ENCODE measurements at places on chromosomes 3 and 15.

- DNase-seq: no peak
Observed at GRCh38 chr15:62588938-62589670, 424.0 kb upstream of the C2CD4B start.

DNA sequence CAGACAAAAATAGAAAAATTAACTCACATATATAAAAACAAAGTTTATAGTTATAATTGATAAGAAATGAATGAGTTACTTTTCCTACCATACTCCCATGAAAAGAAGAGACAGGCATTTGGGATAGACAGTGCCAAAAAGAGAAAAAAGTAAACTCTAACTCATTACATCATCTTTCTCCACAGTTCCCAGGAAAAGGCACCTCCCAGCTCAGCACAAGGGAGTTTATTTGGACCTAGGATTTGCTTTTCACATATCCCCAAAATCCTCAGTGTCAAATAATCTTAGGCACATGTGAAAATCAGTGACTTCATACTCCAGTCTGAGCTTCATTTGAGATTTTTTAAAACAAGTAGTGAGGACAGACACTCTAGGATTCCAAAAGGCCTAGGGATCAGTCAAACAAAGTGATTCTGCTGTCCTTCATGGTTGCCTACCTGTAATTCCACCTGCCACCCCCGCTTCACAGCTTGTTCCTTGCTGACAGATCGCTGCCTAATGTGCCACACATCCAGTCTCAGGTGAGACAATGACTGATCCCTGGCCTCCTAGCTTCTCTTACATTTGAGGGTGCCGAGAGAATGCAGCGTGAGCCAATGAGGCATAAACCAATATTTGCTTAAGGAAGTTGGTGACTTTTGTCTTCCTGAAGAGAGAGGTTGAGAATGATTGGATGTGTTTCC lies 573.7 kb downstream of the TBL1XR1 start:
- no peak for DNase-seq

DNA sequence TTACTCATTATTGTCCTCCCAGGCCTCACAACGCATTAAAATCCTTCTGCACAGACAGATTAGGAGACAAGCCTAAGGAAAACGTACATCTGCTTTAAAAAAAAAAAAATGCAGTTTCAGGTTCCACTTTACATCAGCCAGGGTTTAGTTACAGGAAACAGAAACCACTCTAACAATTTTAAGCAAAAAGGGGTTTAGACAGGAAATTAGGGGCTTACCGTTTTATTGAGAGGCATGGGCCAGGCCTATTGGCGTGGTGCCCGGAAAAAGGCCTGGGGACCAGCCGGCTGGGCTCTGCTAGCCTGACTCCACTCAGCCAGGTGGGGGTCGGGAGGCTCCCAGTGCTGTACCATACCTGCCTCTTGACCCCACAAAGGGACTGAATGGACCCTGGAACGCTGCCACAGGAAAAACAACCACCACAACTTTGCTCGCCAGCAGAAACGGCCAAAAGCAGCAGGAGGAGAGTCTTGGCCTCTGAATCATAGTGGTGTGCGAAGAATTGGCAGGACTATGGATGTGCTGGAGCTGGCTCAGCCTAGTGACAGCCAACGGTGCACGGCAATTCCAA lies 124.3 kb downstream of the CHSY1 start:
- no peak for DNase-seq

- no peak for DNase-seq
Observed at GRCh38 chr15:35061161-35061824, 23.8 kb downstream of the NANOGP8 start.

- no peak for DNase-seq
Observed at GRCh38 chr15:52115598-52116427, 3.2 kb upstream of the BCL2L10 start.

- no peak for DNase-seq
Observed at GRCh38 chr3:187906416-187906815, 161.1 kb upstream of the BCL6 start.

- no peak for DNase-seq
Observed at GRCh38 chr15:42155546-42156242, 742 bp downstream of the PLA2G4F start.

DNA sequence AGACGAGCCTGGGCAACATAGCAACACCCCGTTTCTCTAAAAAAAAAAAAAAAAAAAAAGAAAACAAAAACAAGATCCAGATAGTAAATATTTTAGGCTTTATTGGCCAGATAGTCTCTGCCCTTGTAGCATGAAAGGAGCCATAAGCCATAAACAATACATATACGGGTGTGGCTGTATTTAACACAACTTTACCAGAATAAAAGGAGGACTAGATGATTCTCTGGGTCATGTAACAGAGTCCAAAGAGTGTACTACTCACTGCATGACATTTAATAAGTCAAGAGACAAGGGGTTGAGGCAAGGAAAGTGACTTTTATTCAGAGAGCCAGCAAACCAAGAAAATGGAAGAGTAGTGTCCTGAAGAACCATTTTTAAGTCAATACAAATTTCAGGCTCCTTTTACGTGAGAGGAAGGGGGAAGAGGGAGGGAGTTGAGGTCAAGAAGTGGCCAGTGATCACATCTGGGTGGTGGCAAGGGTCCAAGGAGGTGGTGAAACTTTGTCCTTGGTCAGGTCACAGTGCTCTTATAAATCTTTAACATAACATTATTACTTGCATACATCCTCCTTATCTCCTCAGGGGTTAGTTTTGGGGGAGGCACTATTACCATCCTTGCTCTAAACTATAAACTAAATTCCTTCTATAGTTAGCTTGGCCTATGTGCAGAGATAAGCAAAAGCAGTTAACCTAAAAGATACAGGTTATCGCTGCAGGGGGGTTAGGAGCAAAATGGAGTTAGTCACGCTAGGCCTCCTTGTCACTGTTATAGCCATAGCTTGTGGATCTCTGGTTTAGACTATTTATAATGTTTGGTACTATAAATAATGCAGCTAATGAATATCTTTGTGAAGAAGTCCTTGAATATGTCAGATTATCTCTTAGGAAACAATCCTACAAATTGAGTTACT lies 46.1 kb downstream of the METTL6 start:
- no peak for DNase-seq

DNA sequence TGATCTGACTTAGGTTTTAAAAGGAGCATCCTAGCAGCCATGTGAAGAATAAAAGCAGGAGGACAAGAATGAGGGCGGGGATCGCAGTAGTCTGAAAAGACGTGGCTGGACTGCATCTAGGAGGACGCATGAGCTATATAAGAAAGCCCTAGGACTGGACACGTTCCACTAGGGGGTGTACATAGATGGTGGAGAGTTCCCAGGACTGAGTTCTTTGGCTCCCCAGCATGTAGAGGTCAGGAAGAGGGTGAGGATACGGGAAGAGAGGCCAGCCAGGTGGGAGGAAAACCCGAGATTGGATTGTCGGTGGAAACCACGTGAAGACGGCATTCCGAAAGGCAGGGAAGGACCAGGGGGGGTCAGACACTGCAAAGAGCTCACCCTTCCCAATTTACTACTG lies 64.2 kb upstream of the CFAP161 start:
- no peak for DNase-seq

- peak; percentile 71 for DNase-seq
Observed at GRCh38 chr3:87796137-87796842, 262.5 kb downstream of the CGGBP1 start.

DNA sequence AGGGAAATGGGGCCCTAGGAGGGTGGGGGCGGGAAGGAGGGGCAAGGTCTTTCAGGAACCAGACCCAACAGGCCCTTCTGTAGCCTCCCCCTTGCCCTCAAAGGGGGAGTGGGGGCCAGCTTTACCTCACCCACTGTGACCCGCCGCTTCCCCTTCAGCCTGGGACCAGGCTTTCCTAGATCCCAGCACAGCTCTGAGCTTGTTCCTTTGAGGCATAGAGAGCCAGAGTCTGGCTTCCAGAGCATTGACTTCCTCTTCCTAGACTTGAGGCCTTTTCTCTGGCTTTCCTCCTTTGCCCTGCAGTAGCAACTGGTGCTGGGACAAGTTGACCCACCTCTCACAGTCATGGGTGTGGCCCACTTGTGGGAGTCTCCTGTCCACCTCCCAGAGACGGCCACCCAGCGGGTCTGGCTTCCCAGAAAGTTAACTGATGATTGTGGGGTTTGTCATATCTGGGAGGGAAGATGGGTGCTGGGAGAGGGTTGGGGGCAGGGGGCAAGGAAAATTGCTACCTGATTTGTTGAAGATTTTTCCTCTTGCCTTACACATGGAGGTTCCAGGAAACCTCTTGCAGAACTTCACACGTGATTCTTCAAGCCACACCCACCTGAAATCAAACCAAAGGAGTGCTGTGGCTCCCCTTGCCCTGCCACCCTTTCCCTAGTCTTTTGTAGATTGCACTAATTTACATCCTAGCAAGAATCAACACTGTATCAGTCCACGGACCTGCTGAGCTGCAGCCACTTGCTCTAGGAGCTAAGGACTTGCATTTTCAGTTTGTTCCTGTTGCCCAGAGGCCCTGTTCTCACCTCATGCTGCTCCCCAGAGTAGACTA lies 4.1 kb upstream of the CHST14 start:
- no peak for DNase-seq

DNA sequence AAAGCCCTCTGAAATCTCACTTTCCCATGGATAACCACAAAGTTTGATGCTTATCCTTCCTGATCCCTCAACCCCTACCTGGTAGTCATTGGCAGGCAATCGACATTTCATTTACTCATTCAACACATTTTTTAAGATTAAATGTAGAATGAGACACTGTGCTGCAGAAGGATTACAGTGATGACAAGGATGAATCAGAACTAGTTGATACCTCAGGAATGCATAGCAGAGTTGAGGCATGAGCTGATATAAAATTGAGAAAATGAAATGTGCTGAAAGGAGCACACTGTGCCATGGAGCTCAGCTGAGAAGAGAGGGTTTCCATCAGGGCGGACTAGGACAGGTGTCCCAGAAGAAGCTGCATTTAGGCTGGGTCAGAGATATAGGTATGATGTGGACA lies 48.9 kb upstream of the ACTL6A start:
- no peak for DNase-seq

DNA sequence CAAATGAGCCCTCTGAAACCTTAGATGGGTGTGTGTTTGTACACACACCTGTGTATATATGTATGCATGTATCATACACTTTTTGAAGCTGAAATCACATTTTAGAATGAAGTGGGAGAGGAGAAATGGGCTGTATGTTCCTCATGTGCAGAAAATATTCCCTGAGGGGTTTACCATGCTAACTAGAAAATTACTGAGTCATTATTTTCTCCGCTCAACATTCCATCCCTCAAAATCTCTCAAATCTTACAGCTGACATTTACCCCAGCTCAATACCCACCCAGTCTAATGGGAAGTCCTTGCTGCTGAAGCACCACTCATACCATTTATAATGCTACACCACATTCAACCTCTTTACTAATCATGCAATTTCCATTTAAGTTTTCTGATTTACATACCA lies 138.6 kb downstream of the P2RY1 start:
- DNase-seq: no peak

DNA sequence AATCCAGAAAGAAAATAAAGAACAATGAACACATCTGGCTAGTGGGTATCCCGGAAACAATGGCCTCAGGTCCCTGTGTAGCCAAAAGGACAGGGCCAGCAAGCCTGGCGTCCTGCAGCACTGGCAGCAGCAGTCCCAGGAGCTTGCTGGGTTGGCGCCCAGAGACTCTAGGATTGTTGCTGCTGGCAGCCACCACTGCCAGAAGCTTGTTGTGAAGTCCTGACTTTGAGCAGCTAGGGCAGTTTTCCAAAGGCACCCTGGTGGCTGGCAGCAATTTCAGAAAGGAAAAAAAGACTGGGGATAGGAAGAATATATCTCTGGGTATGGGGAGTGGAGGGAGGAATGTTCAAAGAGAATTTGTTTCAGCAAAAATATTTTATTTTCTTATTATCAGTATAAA lies 11.3 kb downstream of the SHQ1 start:
- no peak for DNase-seq

GRCh38 chr3:172717493-172718088 lies 6.7 kb upstream of the NCEH1 start:
- DNase-seq: peak; percentile 26

Measured in erythroblast (primary cell).